AML-193 (cell line): ENCODE measurements at places on chromosomes 5 and 9.

DNA sequence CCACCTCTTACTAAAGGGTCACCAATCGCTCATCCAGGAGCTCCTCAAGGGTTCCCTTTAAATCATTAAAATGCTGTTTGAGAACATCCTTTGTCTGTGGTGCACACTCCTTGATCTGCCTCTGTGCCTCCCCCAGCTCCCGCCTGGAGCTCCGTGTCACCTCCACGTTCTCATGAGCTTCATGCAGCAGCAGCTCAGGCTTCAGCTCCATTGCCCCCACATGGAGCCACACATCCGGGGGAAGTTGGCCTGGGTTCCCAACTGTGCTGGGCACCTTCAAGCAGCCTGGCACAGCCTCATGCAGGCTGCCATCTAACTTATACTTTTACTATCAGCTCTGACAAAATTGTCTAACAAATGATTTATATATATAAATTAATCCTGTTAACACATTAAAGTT, 585.8 kb upstream of the FAM174A start:
- DNase-seq = no peak

DNA sequence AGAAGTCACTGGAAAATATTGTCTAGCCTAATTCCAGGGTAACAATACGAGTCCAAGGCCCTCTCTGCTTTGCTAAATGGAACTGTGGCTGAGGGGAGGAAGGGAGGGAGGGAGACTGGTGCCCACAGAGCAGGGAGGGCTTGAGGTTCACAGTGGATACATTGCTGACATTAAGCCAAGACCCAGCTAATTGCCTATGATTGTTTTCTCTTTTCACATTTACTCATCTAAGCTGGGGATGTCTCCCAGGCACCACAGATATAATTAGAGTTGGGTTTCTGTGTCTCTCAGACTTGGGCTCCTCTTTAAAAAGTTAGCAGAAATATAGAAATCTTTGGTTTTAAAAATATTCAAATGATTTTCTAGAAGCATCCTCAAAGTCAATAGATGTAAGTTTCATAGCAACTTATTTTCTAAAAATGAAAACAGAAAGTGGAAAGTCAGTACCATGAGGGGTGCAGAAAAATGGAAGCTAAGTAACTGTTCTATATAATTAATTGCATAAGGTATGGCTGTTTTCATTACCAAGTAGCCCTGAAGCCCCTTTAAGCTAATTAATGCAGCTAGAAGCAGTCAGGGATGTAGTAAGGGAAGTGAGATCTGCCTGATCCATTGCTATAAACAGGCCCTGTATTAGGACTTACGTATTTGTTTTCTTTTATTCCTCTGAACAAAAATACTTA, 259.8 kb downstream of the NDUFS4 start:
- no peak for DNase-seq

- no peak for DNase-seq
Measured at GRCh38 chr5:10323588-10324488, 16.1 kb upstream of the CMBL start.

GRCh38 chr9:76092572-76092971, 202.1 kb downstream of the PCSK5 start:
- no peak for DNase-seq

- peak; percentile 68 for DNase-seq
Measured at GRCh38 chr5:113489299-113489698, 1.0 kb upstream of the MCC start.

GRCh38 chr9:106707291-106707690, 155.7 kb upstream of the ZNF462 start:
- no peak for DNase-seq

DNA sequence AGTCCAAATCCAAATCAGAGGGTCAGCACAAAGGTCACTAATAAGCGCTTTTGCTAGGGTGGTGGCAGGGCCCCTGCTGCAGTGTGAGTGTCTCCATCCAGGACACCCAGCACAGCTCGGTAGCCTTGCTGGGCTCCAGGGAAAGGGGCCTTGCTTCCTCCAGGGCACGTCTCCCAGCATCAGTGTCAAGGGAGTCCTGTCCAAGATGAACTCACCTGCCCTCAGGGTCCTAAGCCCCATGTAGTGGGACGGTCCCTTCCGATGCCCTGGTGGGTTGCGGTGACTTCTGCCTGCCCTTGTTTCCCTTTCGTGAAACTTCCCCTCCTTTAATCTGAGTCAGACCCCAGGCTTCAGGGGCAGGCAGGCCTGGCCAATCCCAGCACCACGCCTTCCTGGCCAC, 101.7 kb downstream of the ZNF354C start:
- no peak for DNase-seq

DNA sequence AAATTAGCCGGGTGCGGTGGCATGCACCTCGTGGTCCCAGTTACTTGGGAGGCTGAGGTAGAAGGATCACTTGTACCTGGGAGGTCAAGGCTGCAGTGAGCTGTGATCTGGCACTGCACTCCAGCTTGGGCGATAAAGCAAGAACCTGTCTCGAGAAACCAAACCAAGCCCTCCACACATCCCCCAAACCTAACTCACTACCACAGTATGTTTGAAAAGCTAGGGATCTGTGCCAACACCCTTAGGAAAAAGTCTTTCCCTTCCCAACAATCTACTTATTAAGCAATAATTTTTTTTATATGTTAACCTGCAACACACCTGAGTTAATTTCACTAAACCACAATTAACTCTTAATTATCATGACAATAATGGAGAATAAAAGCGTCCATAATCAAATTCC, 2.2 kb downstream of the UBTD2 start:
- no peak for DNase-seq

DNA sequence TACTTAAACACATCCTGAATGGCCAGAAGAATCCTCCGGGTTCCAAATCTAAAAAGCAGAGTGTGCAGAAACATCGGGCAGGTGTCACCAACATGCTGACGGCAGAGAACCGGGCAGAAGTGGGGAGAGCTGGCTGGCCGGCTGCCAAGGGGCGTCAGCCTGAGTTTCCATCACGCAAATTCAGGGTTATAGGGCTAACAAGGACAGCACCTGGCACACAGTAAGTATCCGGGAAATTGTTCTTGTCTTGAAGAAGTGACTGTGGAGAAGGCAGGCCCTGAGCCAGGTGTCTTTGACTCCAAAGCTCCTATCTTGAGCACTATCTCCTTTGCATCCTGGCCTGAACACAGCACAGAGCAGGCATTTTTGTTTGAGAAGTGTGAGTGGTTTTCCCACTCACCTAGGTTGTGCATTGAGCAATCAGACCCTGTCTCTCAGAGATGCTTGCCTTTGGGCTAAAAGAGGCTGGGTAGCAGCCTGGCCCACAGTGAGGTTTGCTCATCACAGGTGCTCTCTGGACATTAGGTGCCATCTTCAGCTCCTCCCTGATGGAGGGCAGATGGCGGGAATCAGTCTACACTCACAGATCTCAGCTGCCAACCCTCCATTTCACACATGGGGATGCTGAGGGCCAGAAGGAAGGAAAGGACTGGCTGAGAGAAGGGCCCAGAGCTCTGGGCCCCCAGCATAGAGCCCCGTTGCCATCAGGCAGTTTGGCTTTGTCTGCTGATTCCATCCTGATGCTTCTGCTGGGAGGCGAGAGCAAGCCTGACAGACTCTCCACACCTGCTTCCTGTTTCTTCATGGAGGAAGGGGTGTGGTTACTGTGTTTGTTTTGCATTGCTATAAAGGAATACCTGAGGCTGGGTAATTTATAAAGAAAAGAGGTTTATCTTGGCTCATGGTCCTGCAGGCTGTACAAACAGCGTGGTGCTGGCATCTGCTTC, 52.8 kb downstream of the WHRN start:
- DNase-seq = no peak

- no peak for DNase-seq
Measured at GRCh38 chr9:68768619-68769018, 63.6 kb downstream of the PIP5K1B start.

GRCh38 chr5:38809388-38810359, 36.1 kb upstream of the OSMR start:
- DNase-seq = peak; percentile 2

GRCh38 chr5:174573221-174573994, 151.0 kb upstream of the MSX2 start:
- no peak for DNase-seq

- no peak for DNase-seq
Measured at GRCh38 chr9:111029260-111029659, 9.0 kb downstream of the LPAR1 start.

- peak; percentile 49 for DNase-seq
Measured at GRCh38 chr5:120457839-120458507, 6.1 kb upstream of the PRR16 start.

DNA sequence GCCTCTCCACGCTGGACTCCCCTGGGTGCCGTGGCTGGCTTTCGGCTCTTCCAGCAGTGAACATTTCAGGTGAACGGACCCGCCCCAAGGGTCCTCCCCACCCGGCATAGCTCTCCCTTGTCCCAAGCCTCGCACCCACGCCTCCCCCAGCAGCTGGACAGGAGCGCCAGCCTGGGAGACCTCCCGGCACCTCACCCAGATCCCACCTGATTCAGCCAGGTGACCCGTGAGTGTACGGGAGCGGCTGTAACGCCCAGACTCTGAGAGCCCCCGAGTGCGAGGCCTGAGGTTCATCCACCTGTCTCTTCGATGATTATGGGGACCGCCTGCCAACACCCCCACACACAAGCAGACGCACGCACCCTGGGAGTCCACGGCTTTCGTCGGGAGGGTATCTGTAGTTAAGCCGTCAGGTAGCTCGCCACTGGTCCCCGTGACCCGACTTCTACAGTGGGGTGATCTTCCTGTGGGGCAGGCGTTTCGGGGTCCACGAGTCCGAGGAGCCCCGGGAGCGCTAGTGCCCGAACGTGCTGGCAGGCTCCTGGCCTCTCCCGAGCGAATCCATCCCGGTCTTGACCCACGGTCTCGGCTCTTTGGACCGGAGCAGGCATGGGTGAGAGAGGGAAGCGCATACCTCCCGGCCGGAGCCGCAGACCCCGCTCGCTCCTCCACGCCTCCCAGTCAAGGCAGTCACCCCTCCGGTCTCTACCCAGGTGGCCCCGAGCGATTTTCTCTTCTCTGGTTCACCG, 14.9 kb downstream of the TRIM7 start:
- no peak for DNase-seq

- DNase-seq = peak; percentile 3
Measured at GRCh38 chr9:113853333-113853732, 22.8 kb upstream of the ZNF618 start.

- DNase-seq = no peak
Measured at GRCh38 chr9:88508326-88508725, 26.7 kb upstream of the NXNL2 start.

DNA sequence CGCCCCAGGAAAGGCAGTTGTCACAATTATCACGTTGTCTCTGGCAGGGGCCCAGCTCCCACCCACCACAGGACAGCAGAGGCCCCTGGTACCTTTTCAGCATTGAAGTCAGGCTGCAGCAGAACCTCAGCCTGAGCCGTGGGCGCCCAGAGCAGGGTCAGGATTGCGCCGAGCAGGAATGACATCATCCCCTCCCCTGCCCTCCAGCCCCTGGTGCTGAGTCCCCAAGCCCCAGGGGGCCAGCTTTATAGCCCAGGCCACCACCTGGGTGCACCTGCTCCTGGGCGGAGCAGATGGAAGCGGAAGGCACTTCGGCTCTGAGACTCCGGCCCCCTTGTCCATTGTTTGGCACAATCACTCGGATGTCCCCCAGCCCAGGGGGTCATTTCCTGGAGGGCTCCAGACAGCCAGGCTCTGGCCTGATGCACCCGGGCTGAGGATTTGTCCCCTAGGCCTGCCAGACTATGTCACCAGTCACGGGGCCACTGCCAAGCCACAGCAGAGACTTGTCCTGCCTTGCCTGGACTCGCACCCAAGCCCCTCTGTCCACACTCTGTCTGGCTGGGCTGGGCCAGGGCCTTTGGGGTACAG, at the start of gene LCN15:
Gene LCN15 (minus strand): TSS at position 218 of the 591 bp plus-strand sequence. CDS start 30 bp downstream, at position 188.
- no peak for DNase-seq

GRCh38 chr5:146103594-146103993, 1.8 kb downstream of the PLAC8L1 start:
- peak; percentile 40 for DNase-seq

- no peak for DNase-seq
Measured at GRCh38 chr5:120464627-120465435, 731 bp downstream of the PRR16 start.

DNA sequence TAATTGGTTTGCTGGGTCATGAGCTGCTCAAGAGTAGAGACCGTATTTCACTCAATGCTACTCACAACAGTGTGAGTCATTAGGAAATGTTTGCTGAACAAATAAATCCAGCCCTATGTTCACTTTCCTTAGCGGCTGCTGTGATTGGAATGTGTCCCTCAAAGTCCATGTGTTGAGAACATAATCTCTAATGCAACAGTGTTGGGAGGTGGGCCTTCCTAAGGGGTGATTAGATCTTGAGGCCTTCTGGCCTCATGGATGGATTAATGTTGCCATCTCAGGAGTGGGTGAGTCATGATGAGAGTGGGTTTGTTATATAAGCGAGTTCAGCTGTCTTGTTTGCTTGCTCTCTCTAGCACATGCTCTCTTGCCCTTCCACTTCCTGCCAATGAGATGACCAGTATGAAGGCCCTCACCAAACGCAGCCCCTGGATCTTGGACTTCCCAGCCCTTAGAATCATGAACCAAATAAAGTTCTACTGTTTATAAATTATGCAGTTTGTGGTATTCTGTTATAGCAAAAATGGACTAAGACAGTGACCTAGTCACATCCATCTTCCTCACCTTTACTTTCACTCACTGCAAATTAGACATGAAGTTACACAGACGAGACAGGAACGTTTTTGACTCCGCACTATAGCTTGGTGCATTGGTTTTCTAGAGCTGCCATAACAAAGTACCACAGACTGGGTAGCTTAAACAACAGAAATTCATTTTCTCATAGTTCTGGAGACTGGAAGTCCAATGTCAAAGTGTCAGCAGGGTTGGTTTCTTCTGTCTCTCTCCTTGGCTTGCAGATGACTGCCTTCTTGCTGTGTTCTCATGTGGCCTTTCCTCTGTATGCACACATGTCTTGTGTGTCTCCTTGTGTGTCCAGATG, 50.9 kb upstream of the FAM169A start:
- DNase-seq = no peak

GRCh38 chr5:132692632-132692967, 18.8 kb downstream of the IL4 start:
- DNase-seq = no peak

- peak; percentile 80 for DNase-seq
Measured at GRCh38 chr5:360257-361027, 38.9 kb downstream of the AHRR start.

DNA sequence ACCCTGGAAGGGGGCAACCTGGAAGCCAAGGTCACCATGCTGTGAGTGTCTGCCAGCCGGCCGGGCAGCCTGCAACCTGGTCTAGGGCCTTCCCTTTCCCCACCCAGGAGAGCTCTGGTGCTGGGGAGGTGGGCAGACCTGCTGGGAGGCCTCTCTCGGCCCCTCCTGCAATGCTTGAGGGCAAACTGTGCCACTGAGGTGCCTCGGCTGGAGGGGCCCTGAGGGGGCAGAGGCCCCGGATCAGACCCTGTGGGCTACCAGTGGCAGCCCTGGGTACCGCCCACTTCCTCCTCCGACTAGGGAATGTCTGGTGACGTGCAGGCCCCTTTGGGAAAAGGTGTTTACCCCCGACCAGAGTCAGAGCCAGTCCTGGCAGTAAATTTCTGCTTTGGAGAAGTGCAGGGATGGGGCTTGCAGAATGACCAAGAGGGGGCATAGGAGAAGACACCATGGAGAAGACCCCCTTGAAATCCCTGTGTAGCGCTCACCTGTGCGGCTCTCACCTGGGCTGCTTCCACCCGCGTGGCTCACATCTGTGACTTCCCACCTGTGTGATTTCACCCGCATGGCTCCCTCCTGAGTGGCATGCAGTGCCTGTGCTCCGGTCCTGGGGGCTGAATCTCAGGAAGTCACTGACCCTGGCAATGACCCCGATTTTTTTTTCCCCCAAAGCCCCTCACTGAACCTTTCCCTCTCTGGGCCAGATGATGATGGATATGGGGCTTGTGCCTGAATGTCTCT, 1.1 kb downstream of the LCN1 start:
- no peak for DNase-seq
